Muscle of leg (tissue), 16 donors: ENCODE measurements at places on chromosomes 7 and 10. TPM values are rescaled to one million over a fixed set of nuclear protein-coding genes. Genes with fewer than 3 reads are reported as not detected.

GPR26 gene
- total RNA-seq, result not detected

MYO3A gene
- 0.84 TPM for total RNA-seq

GRCh38 chr10:119199231-119199992 is 8.0 kb upstream of the GRK5 start:
- DNase-seq, result peak; percentile 93

TLX1 gene
- total RNA-seq, result not detected

LBX1 gene
- total RNA-seq, result 3.3 TPM

- no peak for DNase-seq
These were observed 237.8 kb downstream of the ZMYND11 start for GRCh38 chr10:373015-373414.

UPK3B gene
- total RNA-seq, result 0.53 TPM

DNA sequence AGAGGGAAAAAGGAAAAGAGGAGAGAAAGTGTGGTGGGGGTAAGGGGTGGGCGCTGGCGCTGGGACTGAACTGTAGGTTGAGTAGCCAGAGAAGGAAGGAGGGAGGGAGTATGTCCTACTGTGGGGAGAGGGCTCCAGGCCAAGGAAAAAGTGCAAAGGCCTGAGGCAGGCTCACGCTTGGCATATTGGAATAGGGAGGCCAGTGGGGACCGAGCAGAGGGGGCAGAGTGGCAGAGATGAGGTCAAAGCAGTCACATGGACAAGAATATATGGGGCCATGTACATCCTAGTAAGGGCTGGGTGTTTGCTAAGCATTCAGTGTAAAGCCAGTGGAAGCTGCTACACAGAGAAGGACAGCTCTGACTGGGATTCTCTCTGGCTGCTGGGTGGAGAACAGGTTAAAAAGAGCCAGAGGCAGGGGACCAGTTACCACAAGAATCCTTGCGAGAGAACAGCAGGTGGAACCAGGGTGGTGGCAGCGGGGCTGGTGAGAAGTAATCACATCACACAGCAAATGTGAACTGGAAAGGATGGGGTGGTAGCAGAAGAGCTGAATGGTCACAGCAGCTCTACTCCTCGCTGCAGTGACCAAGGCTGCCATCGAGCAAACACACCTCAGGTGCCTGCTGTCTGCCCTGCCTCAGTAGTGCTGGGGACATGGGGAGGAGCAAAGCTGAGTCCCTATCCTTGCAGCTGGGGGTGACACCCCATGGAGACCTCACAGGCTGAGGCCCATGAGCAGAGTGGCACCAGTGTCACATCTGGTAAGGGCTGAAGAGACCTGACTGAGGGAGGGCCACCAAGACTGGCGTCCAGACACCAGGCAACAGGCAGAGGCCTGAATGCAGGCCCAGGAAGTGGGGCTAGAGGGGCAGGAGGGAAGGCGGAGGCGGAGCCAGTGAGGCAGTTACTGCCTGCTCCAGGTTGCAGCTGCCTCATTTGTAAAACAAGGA is 39.5 kb downstream of the FAM53B start:
- DNase-seq, result no peak

GRCh38 chr10:132538031-132538789 is 623 bp downstream of the INPP5A start:
- DNase-seq, result peak; percentile 42

DNA sequence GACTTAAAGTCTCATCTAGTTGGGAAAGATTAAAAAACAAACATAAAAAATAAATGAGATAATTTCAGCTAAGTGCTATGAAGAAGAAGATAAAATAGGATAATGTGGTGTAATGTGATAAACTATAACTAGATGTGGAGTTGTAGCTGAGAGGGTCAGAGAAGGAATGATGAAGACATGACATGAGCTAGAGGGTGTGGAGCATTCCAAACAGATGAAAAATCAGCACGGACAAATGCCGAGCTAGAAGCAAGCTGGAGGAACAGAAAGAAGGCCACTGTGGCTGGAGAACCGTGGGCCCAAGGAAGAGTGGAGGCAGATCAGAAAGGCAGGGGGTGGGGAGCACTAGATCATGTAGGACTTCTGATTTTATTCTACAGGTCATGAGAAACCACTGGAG is 70.6 kb downstream of the CDK6 start:
- no peak for DNase-seq
